ENCODE measurements at places on chromosomes 1 and 21. TPM values are rescaled to one million over a fixed set of nuclear protein-coding genes. Genes with fewer than 3 reads are reported as not detected.

DNA sequence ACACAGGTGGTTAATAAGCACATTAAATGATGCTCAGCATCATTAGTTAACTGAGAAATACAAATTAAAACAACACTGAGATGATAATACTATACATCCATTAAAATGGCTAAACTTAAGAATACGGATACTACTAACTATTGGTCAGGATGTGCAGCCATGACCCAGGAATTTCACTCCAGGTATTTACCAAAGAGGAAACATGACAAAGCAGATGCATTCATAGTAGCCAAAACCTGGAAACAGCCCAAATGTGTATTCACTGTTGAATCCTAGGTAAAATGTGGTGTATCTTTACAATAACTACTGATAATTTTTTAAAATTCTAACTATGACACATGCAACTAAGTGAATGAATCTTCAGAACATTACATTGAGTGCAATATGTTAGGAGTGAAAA lies 73.0 kb downstream of the PTPRC start:
- peak overlapping the region; percentile 6 for H3K27ac ChIP-seq
- DNase-seq, result no peak

DNA sequence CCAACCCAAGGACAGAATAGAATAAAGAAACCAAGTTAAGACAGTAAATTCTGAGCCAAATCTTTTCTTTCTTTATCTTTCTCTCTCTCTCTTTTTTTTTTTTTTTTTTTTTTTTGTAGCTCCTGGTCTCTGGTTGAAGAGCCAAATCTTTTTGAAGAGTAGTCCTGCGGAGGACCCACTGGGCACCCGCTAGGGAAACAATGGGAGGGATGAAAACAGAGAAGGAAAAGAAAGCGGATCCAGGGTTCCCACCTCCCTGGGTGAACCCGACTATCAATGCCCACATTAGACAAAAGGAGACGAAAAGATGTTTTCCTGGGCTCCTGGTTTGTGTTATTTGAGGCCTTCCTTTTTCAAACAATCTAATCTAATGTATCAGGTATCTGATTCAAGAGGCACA lies 49.8 kb upstream of the FBXO28 start:
- no peaks in the 10 kb centered on the region for H3K4me1 ChIP-seq
- DNase-seq, result no peak
- H3K36me3 ChIP-seq, result no peaks in the 10 kb centered on the region
- H3K4me3 ChIP-seq, result no peak overlapping the region

GRCh38 chr1:101308935-101309333 lies 72.1 kb downstream of the S1PR1 start:
- H3K27ac ChIP-seq, result peak overlapping the region; percentile 79
- no peaks in the 10 kb centered on the region for H3K36me3 ChIP-seq
- H3K4me1 ChIP-seq, result peaks cover 56% of the 10 kb centered on the region
- H3K27me3 ChIP-seq, result no peaks in the 10 kb centered on the region
- no peak for DNase-seq

MMP23B gene
- total RNA-seq, result 3.5 TPM

DNA sequence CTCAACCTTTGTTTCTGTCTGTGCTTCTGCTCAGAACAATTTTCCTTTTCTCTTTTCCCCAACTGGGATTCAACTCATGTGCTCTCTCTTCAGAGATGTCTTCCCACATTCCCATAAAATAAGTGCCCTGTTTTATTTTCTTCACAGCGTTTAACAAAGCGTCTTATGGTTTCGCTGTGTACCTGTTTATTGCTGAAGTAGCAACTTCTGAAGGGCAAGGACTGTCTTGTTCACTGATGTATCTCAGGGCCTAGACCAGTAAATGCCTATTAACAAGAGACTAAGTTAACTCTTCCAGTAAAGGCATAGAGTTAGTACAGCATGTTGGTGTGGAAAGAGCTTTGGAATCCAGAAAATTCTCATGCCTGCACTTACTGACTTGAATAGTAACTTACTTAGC lies 42.9 kb upstream of the MPZL1 start:
- no peaks in the 10 kb centered on the region for H3K27me3 ChIP-seq
- DNase-seq, result no peak
- no peak overlapping the region for H3K4me3 ChIP-seq

DNA sequence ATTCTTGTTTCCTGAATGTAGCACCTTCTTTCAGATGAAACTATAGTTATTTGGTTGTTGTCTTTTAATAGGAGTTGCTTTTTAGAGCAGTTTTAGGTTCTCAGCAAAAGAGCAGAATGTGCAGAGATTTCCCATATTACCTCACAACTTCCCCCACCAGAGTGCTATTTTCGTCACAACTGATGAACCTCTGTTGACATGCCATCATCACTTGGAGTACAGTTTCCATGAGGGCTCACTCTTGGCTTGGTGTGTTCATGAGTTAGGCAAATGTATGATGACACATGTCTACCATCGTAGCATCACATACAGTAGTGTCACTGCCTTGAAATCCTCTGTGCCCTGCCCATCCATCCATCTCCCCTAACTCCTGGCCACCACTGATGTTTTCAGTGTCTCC lies 3.7 kb downstream of the IBA57 start:
- H3K27me3 ChIP-seq, result no peaks in the 10 kb centered on the region
- no peak overlapping the region for H3K27ac ChIP-seq
- no peaks in the 10 kb centered on the region for H3K36me3 ChIP-seq
- no peak for DNase-seq
- H3K4me3 ChIP-seq, result no peak overlapping the region

Measured in CD4-positive, alpha-beta memory T cell (primary cell).